Trophoblast cell (in vitro differentiated cells and primary cell): ENCODE measurements at places on chromosomes 4 and X.

GRCh38 chrX:13763489-13763888 lies 28.9 kb downstream of the OFD1 start:
- no peak for DNase-seq

DNA sequence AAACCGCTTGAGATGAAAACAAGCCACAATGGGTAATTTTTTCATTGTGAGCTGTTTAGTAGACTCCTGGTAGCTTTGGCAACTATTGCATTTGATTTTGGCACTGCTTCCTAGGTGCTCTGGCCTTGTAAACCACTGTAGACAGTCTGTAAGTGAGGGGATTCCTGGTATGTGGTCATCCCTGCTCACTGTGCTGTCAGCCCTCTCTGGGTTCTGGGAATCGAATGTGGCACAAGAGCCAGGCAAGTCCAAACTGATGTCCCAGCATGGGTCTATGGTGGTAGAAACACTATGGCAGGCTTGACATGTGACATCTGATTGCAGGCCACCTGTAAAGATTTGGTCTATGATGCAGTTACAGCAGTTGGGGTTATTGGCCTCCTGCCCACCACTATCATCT lies 2.5 kb downstream of the USP51 start:
- DNase-seq, result no peak

DNA sequence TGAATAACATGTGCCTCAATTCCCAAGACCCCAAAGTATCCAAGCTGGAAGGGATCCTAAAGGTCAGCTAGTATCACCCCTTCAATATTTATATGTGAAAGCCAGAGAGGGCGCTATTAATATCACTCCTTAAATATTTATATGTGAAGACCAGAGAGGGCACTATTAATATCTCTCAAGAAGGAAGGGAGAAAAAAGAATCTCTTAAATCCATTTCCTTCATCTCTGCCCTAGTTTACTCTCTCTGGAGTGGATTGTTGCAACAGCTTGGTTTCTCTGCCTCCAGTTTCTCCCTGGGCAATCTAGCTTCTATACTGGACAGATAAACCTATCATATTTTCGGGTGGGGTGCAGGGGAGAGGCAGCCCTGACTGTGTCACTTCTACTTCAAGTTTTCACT lies 31.6 kb upstream of the MSN start:
- DNase-seq, result no peak

DNA sequence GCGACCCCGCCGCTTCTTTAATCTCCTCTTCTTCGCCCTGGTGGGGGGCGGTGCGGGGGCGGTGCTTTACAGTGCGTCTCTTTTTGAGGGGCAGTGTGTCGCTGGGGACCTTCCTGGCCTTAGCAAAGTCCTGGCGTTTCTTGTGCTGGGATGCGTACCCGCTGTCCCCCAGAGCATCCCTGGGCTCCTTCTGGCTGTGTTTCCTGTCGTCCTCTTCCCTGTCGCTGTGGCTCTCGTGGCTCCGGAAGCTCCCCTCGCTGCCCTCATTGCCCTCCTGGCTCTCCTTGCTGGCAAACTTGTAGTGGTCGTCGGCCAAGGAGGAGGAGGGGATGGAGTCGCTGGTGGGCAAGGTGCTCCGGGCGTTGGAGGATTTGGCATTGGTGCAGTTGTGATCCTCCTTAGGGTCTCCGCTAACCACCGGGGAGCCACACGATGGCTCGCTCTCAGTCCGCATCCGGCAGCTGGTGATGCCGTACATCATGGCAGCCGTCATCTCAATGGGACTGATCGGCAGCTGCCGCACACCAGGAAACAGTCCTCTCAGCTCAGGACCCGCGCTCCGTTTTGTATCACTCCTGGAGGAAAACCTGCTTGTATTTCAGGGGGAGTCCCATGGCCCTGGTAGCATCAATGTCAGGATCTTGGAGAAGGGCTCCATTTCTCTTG lies 30.4 kb upstream of the TMSB15A start:
- no peak for DNase-seq

- DNase-seq, result no peak
Observed at GRCh38 chr4:36740796-36741310, 459.4 kb downstream of the DTHD1 start.

- no peak for DNase-seq
Observed at GRCh38 chr4:151163855-151164254, 64.4 kb downstream of the RPS3A start.

DNA sequence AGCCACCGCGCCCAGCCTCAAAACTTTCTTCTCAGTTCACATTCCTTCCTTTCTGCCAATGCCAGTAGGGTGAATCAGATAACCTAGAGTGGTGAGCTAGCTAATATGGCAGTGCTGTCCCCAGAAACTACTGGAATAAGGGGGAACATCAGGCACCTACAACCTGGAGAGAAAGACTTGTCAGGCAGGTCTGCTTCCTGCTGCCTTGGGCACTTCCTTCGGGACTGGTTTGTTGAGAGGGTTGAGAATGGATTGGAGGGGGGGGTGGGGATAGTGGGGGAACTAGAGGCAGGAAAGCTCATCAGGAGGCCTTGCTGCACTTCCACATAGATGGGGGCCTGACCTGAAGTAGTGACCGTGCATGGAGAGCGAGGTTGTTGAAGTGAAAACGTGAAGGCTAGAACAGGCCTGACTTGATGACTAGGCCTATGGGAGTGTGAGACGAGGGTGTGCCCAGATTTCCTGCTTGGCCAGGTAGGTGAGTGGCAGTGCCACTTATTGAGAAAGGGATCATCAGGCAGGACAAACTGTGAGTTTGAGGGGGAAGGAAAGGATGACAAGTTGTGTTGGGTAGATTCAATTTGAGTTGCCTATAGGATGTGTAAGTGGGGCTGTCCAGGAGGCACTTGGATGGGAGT lies 33.4 kb downstream of the SLC25A5 start:
- peak; percentile 29 for DNase-seq

- no peak for DNase-seq
Observed at GRCh38 chrX:45755703-45756102, 555.0 kb upstream of the DIPK2B start.
